ENCODE measurements at places on chromosomes 1 and 21.

DNA sequence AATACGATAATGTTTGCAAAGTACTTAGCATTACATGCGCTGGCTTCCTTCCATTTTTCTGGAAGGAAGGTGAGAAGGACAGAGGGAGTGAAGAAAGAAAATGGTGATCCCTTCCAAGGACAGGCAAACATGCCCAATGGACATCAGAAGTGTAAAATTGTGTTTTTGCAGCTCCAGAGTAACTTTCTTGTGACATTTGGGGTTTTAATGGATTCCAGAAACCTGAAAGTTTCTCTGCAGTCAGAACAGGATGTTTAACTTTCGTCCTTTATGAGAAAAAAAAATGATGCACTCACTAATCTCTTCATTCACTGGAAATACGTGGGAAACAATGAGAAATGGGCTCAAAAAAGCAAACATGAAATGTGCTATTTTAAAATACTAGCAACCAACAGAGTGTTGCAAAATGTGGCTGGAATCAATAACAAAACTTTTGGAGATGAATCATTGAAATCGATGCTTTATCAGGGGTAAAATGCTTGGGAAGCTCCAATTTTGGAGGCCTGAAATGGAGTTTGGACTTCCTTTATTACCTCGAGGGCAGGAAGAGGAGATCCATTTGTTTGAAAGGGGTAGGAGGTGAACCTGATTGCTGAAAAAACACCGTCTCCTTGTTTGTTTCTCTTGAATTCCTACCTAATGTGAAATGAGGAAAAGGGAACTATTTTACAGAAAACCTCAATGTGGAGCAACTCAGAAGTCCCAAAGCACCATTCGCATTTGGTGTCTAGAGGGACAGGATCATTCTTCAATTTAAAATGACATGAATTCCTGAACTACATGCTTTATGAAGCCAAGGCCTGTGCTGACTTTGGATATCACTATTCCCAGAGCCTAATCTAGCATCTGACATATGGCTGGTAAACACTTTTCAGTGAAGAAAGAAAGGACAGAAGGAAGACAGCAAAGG lies 129.5 kb downstream of the TRABD2B start:
- no peak for DNase-seq

- DNase-seq, result no peak
These were observed 46.2 kb downstream of the SH3GLB1 start for GRCh38 chr1:86750530-86750929.

DNA sequence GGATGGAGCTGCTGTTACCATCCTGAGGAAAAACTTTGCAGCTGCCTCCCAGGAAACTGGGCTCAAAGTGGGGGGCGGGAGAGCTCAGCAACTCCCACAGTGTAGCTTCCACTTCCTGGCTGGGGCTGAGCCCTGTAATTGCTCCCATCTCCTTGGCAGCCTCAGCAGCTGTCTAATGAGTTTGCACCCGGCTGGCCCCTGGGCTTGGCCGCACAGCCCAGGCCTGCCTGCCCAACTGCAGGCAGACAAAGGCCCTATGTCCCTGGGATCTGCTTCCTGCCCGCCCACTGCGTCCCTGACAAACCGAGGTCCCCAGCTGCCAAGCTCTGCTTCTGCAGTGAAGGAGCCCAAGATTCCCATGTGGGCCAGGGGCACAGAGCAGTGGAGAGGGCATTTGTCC lies 30.1 kb downstream of the EDN2 start:
- no peak for DNase-seq

- no peak for DNase-seq
These were observed 98.8 kb downstream of the RASAL2 start for GRCh38 chr1:178192686-178193085.

DNA sequence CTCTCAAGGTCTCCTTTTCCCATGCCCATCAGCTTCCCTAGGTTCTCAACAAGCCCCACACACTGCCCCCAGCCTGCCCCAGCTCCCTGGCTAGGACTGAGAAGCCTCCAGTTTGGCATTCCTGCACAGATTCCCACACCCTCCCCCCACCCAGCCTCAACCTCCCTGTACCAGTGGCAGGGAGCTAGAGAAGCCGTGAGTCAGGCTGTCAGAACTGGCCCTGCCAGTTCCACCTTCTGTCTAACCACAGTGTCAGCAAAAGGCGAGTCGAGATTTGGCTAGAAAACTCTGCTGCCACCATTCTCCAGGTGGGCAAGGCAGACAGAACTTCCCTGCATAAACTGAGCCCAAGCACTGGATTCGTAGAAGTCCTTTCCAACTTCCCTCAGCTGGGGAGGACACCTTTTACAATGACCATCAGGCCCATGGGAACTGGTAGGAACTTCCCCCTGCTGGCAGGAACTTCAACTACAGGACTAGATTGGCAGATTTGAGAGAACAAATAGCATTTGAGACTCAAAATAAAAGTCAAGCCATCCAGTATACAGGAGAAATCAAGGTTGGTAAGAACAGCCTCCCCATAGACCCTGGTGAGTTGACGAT lies 31.0 kb downstream of the TNNT2 start:
- no peak for DNase-seq

- DNase-seq, result no peak
These were observed 48.4 kb upstream of the ADORA3 start for GRCh38 chr1:111551623-111552411.

- DNase-seq, result no peak
These were observed 121.8 kb upstream of the WNT4 start for GRCh38 chr1:22264464-22265341.

GRCh38 chr1:96510911-96511310 lies 210.7 kb upstream of the PTBP2 start:
- no peak for DNase-seq

DNA sequence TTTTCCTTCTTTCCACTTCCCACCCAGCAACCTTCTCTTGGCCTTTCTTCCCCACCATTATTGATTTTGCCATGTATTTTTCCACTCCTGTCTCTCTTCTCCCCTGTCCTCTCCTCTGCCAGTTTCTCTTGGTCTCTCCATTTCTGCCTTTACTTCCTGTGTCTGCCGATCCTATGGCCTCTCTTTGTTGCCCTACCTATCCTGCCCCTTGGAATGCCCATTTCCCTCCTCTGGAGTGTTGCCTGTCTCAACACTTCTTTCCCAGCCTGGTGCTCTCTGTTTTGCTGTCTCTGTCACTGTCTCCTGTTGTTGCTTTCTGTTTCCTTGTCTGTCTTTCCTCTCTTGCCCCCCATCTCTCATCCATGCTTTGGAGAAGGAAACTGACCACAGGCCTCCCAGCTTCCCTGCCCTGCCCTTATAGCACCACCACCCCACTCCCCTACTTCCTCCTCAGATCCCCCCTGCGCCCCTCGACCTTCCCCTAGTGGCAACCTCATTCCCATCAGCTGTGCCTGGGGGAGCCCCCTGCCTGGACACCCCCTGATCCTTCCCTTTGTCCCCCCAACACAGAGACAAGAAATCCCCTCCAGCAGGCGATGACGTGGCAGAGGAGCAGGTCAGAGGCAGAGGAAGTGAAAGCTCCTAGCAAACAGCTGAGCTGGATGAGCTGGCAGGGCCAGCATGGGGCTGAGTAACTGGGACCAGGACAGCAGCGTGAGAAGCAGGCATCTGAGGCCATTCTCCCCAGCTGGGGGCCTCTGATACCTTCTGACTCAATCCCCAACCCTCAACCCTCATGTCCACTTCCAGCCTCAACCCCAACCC lies 6.6 kb upstream of the ETV3L start:
- peak; percentile 19 for DNase-seq

- no peak for DNase-seq
These were observed 278.0 kb upstream of the KAZN start for GRCh38 chr1:14320518-14320917.

GRCh38 chr1:226473325-226473724 lies 65.4 kb upstream of the PARP1 start:
- no peak for DNase-seq

GRCh38 chr21:38927776-38928175 lies 122.0 kb downstream of the ETS2 start:
- DNase-seq, result no peak

DNA sequence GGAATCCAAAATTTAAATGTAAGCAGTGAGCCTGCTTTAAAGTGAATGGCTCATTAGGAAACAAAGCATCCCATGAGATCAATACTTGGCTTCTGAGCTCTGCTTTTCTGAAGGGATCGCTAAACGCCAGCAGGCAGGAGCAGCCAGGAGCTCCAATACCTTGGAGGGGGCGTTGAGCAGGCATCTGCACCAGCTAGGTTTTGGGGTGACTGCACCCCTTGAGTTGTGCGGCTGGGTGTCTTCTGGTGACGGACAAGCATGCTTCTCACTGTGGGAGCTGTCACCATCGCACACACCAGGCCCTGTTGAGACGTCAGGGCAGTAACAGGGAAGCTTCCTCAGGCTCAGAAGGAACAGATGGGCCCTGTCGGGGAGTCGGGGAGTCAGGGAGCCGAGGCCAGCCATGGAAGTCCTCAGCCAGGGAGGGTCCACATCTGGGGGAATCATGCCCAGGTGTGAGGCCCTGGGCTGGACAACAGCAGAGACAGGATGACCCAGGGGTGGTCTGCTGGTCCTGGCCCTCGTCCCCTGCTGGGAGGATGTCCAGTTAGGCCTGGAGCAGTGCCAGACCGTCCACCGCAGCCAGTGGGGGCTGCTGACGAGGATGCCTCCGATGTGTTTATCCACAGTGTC lies 57.9 kb upstream of the ADARB1 start:
- no peak for DNase-seq

- no peak for DNase-seq
These were observed 166.4 kb upstream of the ADGRL2 start for GRCh38 chr1:81634294-81634693.

DNA sequence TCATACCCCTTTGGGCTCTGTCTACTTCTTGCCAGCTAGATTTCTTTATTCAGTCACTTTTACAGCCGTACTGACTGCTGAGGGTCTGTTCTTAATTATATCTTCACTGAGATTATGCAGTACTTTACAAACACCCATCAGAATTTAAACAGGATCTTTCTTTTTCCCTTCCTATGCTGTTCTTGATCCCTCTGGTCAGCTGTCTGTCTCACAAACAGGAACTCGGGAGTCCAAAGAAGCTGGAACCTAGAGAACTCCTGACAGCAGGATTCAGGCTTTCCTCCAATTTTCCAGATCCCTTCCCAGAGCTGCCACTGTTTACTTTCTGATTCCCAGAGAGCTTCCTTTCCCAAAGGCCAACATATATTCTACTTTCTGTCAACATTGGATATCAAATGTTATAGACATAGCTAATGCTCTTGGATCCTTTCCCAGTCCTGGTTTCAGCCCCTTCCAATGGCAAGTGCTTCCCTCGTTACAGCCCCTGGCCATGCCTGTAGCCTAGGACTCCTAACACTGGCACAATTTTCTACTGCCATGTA lies 59.5 kb downstream of the ATP2B4 start:
- DNase-seq, result no peak

DNA sequence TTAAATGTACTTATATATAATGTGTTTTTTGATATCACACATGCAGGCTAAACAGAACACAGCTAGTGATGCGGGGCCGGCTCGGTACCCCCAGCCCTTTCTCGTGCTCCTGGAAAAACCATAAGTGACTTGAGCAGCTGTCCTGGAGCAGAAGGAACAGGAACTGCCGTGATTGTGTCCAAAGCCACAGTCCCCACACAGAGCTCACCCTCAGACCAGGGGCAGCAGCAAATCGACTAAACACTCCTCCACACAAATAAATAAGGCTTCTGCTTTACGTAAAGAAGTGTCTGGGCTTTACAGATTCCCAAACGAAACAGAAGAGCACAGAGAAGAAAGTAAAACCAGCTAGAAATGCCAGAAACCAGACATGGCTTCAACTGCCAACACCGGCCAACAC lies 9.6 kb downstream of the UBE2J2 start:
- DNase-seq, result no peak

DNA sequence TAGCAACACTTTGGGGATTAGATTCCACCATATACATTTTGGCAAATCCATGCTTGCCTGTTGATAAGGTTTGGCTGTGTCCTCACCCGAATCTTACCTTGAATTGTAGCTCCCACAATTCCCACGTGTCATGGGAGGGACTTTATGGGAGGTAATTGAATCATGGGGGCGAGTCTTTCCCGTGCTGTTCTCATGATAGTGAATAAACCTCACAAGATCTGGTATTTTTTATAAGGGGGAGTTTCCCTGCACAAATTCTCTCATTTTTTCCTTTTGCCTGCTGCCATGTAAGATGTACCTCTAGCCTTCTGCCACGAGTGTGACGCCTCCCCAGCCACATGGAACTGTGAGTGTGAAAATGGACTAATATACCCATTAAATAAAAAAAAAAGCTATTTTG lies 265.3 kb downstream of the MRPL39 start:
- no peak for DNase-seq

DNA sequence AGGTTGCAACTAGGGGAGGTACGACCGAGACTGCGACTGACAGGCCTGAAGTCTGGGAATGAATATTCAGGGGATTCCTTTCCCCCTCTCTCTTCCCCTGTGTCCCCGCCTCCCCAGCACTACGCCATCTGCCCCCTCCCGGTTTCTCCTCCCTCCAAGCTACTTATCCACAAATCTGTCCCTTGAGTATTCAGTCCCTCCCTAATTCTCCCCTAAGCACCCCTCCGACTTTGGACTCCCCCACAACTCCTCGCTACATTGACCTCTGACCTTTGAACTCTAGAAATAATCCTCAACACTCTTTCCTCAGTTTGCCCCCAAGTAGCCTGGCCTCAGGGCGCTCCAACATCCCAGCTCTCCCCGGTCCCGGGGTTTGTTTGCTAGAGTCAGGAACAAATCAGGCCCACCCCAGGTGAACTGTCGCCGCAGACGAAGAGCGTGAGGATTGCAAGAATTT lies 393 bp downstream of the LYSMD1 start:
- DNase-seq, result no peak

- DNase-seq, result no peak
These were observed 66.2 kb downstream of the PRDM16 start for GRCh38 chr1:3135073-3135702.

GRCh38 chr1:102891868-102892625 lies 216.3 kb downstream of the COL11A1 start:
- DNase-seq, result no peak

DNA sequence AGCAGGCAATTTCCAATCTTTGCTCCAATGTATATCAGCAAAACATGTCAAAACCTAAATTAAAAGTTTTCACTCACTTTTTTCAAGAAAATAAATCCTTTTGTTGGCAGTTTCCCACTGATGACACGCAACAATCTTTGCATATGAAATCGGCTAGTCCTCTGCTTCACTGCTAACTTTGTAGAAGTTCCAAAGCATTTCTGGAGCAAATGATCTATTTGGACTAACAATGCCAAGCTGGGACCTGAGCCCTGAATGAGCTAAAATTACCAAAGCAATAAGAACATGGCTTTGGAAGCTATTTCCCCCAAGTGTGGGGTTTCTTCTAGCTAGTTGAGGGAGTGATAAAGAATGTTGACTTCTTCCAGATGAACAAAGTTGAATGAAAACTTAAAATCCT lies 5.1 kb downstream of the BEND5 start:
- no peak for DNase-seq

- peak; percentile 65 for DNase-seq
These were observed at the start of gene MEX3A for GRCh38 chr1:156082309-156083091. MEX3A (minus strand) TSS chr1:156082465; CDS start chr1:156081998, 467 bp downstream.

DNA sequence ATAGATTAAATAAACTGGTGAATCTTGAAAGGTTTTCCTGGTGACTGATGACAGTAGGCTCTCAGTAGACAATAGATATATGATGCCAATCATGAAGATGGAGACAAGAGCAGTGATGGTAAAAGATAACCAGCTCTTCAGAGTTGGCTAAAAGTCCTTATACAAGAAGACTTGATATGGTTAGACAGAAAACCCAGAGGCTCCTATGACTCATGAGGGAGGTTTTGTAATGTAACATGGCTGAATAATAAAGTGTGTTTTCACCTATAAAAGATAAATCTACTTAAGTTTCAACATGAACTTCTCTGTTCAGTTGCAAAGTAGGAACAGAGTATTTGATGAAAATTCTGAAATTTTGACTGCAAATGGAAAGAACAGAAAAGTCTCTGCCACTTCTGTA lies 12.7 kb upstream of the CRNN start:
- no peak for DNase-seq

- DNase-seq, result no peak
These were observed 41.8 kb upstream of the CAMTA1 start for GRCh38 chr1:6743189-6744101.
